ENCODE measurements at places on chromosomes 6 and 20.
A peak's percentile ranks its signal among the peaks of the same experiment; 100 is the strongest.

- peak; percentile 34 for DNase-seq
These were observed 240 bp downstream of the FOXQ1 start for GRCh38 chr6:1312203-1312472.

- no peak for DNase-seq
These were observed 58.4 kb upstream of the IER3 start for GRCh38 chr6:30802731-30803130.

GRCh38 chr6:82362878-82363427 is 664 bp upstream of the TPBG start:
- no peak for DNase-seq

DNA sequence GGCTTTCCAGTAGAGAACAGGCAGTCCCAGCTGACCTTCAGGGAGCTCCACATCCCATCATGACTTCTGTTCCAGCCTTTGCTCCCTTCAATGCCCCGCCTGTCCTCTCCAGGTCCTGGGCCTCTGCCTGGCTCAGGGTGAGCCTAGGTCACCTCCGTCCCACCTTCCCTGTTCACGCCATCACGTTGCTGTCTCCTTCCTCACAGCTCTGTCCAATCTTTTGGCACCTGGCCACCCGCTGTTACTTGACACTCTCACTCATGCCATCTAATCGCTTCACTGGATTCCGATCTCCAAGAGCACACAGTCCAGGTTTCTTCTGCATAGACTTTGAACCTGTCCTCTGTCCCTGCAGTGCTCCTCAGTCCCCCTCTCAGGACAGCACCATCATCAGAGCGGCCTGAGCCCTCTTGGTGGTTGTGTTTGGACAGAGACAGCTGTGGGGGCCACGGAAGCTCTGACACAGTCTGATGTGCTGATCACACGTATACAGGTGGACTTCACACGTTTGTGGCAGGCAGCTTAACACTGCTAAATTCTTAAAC is 34.7 kb upstream of the TIAM2 start:
- DNase-seq, result no peak

DNA sequence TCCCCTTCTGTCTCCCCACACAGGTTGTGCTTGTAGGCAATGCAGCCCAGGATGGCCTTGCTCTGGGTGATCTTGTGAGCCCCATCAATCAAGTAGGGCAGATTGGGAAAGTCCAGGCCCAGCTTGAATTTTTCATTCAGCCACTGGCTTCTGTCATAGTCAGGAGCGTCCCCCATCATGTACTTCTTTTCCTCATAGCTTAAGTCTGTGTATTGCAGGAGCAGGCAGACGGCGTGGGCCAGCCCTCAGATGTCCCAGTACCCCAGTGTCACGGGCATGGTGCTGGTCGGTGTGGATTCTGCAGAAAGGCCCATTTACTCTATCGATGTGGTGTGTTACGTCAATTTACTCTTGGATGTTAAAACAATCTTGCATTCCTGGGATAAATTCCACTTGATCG is 40.1 kb upstream of the SLC16A10 start:
- DNase-seq, result no peak

DNA sequence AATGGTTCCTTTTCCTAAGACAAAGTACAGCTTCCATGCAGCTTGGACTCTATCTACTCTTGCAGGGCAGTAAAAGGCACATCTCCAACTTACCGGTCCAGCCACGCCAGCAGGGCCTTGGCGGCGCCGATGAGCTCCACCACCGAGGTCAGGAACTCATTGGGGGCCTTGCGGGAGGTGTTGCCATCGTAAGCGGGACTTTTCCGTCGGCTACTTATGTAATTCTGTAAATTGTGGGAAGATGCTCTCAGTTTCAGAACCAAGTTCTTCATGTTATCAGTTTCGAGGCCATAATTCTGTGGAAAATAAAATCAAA is 68.5 kb downstream of the CNKSR3 start:
- no peak for DNase-seq

DNA sequence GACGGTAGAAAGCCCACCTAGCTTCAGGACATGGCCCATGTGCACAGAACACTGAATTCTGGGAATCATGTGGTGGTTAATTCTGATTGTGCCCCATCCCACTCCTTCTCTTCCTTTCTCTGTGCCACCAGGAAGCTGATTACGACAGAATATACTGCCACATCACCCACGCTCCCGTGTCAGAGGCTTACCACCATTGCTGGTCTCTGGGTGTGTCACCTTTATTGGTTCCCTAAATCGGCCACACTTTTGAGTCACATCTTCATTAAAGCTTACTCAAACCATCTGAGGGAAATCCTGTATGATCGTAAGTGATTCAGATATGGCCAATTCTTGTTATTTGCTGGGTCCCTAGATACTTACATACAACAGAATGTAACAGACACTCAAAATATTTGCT is 3.1 kb downstream of the TRMT6 start:
- no peak for DNase-seq

DNA sequence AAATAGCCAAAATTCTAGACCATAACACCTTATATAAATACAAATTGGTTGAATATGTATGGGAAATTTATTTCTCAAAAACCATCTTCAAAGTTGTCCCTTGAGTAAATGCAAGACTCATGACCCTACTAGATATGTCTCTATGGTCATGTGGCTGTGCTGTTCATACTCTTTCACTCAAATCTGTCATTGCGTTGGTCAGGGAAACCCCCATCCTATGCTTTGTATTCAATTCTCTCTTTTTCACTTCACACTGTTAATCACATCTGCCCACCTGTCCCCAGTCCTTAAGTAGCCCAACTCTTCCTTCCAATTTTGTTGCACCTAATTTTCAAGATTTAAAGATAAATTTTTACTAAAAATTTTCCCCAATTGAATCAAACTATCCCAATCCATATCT is 51.0 kb downstream of the RPS12 start:
- peak; percentile 29 for DNase-seq

GRCh38 chr20:37354210-37355195 is 8.6 kb downstream of the SRC start:
- no peak for DNase-seq

- DNase-seq, result no peak
These were observed 15.2 kb upstream of the GDAP1L1 start for GRCh38 chr20:44231713-44232468.

GRCh38 chr6:33207552-33208090 is 679 bp upstream of the RING1 start:
- no peak for DNase-seq

GRCh38 chr20:32128167-32128566 is 18.7 kb downstream of the TM9SF4 start:
- no peak for DNase-seq

DNA sequence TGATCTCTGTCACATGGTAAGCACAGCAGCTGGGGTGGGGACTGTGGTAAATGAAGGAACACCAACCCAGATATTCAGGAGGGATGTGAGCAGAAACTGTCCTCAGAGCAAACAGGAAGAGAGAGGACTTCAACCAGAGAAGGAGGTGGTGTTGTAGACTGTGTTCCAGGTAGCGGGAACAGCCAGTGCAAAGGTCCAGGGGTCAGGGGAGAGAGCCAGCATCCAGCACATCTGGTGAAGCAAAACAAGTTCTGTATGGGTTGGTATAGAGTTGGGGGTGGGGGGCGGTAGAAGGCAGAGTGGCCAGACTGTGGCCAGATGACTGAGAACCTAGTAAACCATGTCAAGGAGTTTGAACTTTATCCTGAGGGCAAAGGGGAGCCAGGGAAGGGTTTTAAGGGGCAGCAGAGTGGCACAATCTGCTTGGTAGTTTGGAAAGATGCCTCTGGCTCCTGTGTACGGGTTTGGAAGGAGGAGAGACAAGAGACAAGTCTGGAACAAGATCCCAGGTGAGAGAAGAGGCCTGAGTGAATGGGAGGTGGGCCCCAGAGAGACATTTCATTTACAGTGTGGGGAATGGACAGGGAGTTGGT is 27.8 kb upstream of the TTPAL start:
- no peak for DNase-seq

DNA sequence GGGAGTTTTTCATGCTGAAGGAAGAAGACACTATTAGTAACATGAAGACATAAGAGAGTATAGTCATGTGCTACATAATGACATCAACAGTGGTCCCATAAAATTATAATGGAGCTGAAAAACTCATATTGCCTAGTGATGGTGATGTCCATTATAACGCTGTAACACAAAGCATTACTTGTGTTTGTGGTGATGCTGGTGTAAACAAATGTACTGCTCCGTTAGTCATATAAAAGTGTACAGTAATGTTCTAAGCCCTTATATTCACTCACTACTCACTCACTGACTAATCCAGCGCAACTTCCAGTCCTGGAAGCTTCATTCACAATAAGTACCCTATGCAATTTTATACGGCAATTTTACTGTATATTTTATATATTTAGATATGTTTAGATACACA is 26.8 kb upstream of the ASF1A start:
- no peak for DNase-seq

DNA sequence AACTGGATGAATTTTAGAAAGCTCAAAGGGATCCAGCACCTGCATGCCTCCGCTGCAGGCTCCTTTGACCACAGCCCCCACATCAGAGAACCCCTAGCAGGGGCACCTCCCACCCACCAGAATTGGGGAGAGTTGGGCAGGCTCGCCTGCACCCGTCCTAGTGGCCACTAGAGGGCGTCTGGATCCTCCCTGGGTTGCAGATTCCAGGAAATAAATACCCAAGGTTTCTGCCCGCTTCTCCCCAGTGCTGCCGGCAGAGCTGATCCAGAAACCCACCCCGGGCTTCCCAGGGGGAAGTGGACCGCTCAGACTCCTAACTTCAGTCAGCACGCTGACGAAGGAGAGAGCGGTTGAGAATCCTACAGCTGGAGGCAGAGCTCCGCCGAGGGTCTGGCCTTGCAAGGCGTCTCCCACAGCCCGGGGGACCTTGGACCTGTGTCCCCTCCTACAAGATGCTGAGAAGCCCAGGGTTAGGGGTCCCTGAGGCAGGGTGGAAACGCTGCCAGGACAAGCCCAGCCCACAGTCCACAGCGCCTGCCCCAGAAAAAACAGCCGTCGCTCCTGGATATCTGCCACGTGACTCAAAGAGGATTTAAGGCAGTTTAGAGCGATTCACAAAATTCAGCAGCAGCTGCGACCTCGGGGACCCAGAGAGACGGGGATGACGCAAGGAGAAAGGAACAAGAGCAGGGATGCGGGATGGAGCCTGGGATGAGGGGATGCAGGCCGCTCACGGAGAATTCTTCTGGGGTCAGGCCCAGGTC is 32.6 kb upstream of the PHACTR3 start:
- peak; percentile 81 for DNase-seq

DNA sequence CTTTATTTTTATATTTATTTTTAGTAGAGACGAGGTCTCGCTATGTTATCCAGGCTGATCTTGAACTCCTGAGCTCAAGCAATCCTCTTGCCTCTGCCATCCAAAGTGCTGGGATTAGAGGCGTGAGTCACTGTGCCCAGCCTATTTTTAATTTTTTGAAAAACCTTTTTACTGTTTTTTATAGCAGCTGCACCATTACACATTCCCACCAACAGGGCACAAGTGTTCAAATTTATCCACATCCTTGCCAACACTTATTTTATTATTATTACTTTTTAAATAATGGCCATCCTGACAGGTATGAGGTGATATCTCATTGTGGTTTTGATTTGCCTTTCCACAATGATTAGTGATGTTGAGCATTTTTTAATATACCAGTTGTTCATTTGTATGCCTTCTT is 42.5 kb downstream of the PACSIN1 start:
- no peak for DNase-seq

- DNase-seq, result peak; percentile 81
These were observed 44.7 kb downstream of the NFATC2 start for GRCh38 chr20:51497542-51498467.

DNA sequence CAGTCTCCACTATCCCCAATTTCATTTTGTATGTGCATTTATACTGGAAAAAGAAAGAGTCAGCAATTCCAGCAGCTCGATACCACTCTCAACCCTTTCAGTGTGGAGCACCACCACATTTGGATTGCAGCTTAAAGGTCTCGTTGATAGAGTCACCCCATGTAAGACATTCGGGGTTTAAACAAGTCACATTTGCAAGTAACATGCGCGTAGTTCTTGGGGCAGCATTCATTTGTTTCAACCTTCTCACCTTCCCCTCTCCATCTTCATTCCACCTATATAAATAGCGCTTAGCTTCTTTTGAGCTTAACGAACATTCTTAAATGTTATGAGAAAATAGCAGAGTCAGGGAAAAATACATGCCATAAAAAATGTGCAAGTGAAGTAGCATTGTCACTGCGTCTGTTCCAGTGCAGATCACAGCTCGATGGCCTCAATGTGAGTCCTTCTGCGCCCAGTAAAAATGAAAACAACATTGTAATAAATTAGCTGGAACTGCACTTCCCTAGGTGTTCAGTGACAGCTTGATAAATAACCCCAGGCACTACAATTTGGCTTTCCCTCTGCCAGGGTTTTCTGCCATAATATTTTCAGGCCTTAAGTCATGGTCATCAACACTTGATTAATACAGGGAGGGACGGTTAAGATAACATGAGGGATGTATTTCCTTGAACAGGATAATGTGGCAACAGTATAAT is 737.8 kb upstream of the NRSN1 start:
- DNase-seq, result no peak

- no peak for DNase-seq
These were observed 433.2 kb downstream of the GRIK2 start for GRCh38 chr6:101826678-101827077.

GRCh38 chr6:19616022-19616421 is 221.1 kb upstream of the ID4 start:
- DNase-seq, result no peak

- no peak for DNase-seq
These were observed 79.3 kb upstream of the SOX4 start for GRCh38 chr6:21514288-21514687.

DNA sequence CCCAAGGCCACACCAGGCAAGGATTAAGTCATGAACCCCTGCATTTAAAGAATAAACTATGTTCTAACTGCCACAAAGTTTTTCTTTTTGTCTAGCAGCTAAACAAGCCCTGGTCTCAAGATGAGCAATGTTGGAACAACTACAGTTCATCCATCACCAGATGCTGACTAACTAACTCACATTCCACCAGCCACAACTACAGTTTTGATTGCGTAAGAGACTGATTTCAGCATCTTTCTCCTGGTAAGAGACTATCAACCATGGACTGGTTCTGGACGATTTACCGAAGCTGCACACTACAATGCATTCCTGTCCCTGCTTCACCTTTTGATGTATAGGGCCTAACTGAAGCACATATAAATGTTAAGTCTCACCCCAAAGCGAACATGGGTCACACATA is 43.0 kb downstream of the F13A1 start:
- no peak for DNase-seq

GRCh38 chr6:36786055-36786675 is 53.1 kb downstream of the CPNE5 start:
- no peak for DNase-seq

DNA sequence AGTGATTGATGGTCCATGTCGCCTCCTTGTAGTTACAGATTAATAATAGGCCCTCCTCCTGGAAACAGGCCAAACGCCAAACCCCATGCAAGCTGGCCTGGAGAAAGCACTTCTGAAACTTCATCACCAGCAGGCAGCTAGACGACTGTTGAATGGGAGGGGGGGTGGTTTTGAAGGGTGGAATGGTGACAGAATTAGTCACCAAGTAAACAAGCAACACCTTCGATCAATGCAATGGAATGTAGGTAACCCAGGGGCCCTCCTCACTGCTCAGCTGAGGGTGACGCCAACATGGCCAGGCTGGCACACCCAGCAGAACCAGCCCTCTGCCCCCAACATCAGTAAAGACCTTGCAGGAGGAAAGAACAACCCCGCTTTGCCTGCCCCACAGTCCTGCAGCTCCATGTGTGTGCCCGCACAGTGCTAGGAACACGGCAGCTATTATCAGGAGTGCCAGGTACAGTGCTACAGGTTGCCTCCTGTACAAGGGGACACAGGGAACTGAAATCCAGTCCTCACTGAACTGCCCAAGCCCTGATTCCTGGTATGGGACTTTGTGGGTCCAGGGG is 2.7 kb downstream of the BCAS1 start:
- no peak for DNase-seq

GRCh38 chr6:10587656-10588406 is 66.7 kb downstream of the GCNT2 start:
- no peak for DNase-seq

Data from GM13977 (cell line).